CD4-positive, alpha-beta T cell treated with Interleukin-2 at 100 ng/mL for 4 hours (primary cell): ENCODE measurements at places on chromosomes 6 and 20.

- DNase-seq = no peak
Observed at GRCh38 chr6:8180327-8181159, 78.2 kb upstream of the EEF1E1 start.

GRCh38 chr6:113363048-113363798, 493.9 kb upstream of the MARCKS start:
- DNase-seq = no peak

- no peak for DNase-seq
Observed at GRCh38 chr20:46169245-46170171, 51.4 kb downstream of the CD40 start.

- no peak for DNase-seq
Observed at GRCh38 chr6:116877743-116878142, 701 bp downstream of the RFX6 start.

DNA sequence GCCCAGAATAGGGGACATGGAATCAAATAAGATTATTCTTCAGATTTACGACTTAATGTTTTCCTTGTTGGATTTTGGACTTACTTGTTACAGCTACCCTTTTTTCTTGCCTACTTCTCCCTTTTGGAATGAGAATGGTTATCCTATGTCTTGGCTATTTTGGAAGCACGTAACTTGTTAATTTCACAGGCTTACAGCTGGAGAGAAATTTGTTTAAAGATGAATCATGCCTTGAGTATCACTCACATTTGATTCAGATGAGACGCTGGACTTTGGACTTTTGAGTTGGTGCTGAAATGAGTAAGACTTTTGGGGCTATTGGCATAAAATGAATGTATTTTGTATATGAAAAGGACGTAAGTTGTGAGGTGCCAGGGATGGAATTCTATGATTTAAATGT, 83.3 kb downstream of the SMPDL3A start:
- DNase-seq = no peak

DNA sequence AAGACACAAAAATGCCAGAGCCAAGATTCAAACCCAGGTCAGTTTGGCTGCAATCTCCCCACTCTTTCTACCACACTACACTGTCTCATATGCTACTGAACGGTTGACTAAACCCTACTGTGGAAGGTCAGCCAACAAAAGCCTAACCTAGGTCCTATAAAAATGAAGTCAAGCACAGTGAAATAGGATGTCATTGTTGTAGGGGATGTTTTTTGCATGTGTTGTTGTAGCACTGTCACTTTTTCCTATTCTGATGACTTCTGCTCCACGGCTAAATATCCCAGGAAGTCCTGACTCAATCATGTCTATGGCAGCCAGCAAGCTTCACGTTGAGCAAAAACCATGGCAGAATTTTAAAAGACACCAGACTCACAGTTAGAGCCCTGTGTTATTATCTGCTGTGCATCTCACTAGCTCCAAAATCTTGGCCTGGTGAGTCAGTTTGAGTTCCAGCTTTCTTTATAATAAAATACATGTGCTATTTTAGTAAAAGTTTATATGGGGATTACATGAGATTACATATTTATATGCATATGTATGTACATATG, 322.1 kb upstream of the NT5E start:
- no peak for DNase-seq

GRCh38 chr6:12047304-12047703, 35.2 kb downstream of the HIVEP1 start:
- no peak for DNase-seq

DNA sequence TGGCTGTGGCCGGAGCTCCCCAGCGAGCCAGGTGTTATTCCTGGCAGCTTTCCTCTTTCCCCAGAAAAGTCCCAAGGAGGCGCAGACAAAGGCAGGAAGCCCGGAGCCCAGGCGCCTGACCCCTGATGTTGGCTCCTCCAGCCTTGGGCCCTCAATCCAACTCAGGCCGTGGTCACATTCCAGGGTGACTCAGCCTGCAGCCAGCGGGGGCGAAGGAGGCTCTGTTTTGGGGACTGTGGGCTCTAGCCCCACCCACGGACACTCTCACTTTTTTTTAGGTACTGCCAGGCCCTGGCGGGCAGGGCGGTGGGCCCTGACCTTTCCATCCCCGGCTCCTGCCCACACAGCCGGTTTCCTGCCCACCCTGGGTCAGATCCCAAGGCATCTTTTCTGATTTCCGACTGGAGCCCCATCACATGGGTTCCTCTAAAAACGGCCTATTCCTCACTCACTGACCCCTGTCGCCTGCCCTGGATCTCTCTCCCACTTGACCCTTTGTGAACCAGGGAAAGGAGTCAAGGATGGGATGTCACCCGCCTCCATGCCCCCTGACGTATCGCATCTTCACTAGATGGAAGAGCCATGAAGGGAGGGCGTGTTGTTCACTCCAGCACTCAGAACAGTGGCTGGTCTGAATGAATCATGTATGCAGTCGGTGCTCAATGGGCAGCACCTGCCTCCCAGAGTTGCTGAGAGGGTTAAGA, 5.5 kb downstream of the PTGIS start:
- DNase-seq = no peak

- no peak for DNase-seq
Observed at GRCh38 chr6:109795994-109796555, 105.0 kb downstream of the FIG4 start.

- DNase-seq = no peak
Observed at GRCh38 chr6:43990627-43991619, 136.3 kb downstream of the MRPL14 start.

DNA sequence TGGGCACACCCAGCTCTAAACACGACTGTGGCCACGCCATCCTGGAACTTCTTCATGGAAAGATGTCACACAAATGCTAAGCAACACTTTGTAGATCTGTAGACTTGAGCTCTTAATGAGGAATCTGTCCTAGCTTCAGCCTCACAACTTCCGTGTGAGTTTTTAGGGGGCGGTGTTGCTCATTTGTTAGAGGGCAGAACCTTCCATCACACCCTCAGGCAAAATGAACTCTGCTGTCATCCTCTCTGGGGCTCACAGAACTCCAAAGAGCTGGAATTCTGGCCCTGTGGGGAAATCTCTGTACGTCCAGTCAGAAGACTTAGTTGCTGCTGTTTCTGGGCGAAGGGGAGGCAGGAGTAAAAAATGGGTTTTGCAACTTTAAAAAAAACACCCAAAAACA, 49.8 kb downstream of the NRN1 start:
- DNase-seq = no peak

- no peak for DNase-seq
Observed at GRCh38 chr20:8951164-8951563, 117.7 kb upstream of the PLCB4 start.

- DNase-seq = no peak
Observed at GRCh38 chr20:46568570-46569129, 18.2 kb upstream of the OCSTAMP start.

- DNase-seq = peak; percentile 41
Observed at GRCh38 chr6:33702345-33702977, 9.0 kb downstream of the UQCC2 start.

DNA sequence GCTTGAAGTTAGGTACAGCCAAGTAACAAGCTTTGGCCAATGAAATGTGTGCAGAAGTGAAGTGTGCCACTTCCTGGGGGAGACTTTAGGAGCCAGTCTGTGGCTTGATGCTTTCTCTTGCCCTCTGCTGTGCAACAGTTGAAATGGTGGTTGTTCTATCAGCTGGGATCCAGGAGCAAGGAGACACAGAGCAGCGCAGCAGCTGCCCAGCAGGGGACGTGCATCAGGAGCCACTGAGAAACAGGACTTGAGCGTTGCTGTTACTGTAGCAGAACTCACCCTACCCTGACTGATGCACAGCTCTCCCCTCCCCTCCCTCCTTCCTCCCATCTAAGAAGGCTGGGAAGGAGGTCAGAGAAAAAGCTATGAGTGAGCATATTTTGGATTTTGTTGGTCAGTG, 18.9 kb upstream of the CCN5 start:
- DNase-seq = no peak

DNA sequence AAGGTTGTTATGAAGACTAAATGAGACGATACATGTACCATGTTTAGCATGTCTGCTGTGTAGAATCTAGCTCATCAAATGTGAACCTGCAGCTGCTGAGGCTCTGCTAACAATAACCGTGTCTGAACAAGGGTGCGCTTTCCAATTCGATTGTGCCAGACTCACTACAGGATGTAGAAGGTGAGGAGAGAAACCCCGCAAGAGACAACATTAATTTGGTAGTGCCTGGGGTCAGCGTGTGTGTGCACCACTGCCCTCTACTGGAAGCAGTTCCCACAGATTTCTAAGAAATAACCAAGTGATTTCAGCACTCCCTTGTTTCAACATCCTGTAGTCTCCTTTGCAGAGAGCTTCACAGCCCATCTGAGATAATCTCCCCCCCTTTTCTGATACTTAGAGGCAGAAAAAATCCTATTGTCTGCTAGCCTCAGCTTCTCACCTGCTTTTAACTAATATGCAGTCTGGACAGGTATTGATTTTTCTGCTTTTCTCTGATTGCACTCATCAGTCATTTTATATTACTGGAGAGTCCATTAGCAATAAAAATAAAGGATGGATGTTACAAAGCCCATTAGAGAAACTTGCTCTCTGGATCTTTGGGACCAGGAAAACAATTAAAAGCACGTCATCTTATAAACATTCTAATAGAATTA, 96.7 kb upstream of the BACH2 start:
- DNase-seq = peak; percentile 84

- DNase-seq = no peak
Observed at GRCh38 chr6:27478141-27478705, 5.3 kb upstream of the ZNF184 start.

GRCh38 chr6:139497345-139497961, 123.0 kb upstream of the CITED2 start:
- DNase-seq = no peak

DNA sequence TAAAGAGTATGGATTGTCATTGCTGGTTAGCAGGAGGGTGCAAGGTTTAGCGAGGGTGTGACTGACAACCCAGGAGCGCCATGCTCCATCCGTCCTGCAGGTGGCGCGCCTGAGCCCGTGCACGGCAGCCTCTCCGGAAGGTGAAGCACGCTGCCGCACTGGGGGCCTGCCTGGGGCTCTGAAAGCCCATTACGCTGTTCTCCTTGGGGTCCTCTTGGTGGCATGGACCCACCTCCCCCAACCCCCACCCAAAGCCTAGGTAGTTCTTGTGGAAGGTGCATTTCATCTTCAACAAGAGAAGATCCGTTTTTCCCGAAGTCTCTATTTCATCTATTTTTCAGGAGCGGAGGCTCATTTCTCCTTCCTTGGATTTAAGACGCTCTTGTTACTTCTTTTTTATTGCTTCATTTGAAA, 197.4 kb upstream of the KCNG1 start:
- DNase-seq = peak; percentile 47

- DNase-seq = no peak
Observed at GRCh38 chr20:59300333-59301081, at the start of gene EDN3. Gene EDN3, plus strand, starts transcription at chr20:59300611. Its CDS starts 202 bp downstream, at chr20:59300813.

DNA sequence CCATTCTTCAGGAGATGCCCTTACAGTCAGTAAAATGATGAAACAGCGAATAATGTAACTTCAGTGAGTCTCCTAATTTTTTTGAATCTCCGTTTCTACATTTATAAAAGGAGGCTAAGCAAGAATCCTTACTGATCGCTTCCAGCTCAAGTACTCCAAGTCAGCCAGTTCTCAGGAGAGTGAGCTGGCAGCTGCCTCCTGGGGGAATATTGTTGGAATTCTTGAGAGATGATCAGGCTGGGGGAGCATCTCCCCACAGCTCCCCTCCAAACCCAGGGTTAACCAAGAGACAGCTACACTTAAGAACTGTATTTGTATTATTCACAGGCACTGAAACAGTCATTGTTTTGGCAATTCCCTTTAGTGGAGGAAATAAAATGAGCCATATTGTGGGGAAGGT, 89.1 kb upstream of the PCSK2 start:
- DNase-seq = no peak

GRCh38 chr6:44762496-44762895, 375.0 kb downstream of the CDC5L start:
- no peak for DNase-seq

DNA sequence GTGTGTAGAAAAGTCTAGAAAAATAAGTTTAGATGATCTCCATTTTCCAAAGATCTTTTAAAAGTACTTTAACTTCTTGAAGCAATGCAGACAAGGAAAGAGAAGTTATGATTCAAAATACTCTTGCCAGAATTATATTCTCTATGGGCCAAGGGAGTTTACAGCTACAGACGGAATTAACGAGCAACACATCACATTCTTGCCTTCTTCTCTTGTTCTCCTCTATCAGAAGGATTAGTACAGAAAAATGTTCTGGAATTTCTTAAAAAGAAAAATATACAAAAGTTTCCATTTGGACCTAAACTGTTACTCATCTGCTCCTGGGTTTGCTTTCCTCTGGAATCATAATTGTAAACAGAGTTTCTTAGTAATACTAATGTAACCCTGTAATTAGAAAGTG, 284.7 kb upstream of the HSF2 start:
- DNase-seq = no peak

- DNase-seq = no peak
Observed at GRCh38 chr6:35490821-35491557, 5.9 kb downstream of the TEAD3 start.

DNA sequence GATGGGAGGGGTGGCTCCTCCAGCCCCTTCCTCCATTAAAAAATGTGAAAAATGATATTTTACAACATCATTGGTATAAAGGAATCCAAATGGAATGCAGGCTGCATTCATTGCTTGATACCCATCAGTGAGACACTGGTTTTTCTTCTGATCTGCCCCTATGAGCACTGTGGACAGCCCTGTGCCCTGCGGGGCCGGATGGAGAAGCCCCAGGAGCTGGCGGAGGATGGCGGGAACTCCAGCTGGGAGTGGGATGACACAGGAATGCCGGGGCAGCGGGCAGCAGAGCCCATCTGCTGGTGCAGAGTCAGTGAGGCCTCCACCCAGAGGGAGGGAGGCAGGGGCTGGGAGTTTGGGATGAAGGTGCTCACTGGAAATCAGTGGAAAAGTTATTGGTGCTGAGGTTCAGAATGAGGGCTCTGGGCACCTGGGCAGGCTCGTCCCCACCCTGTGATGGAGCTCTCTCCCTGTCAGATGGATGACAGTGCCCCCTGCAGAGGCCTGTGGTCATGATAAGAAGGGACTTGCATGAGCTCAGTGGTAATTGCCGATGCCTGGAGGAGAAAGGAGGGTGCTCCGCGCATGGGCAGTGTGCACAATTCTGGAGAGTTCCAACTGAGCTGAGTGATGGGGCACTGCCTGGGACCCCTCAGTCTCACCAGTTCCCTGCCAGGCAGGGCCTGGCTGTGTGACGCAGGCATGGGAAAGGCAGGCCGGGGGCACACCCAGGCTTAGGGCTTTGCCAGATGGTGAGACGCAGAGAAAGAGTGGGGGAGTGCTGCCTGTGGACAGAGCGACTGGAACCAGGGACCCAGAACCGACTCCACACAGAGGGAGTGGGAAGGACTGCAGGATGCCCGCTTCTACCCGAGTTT, 23.2 kb downstream of the CTCFL start:
- no peak for DNase-seq

- DNase-seq = no peak
Observed at GRCh38 chr20:53036992-53037391, 64.8 kb downstream of the TSHZ2 start.
